ENCODE measurements at places on chromosomes 3 and 15. TPM values are rescaled to one million over a fixed set of nuclear protein-coding genes. Genes with fewer than 3 reads are reported as not detected.

DNA sequence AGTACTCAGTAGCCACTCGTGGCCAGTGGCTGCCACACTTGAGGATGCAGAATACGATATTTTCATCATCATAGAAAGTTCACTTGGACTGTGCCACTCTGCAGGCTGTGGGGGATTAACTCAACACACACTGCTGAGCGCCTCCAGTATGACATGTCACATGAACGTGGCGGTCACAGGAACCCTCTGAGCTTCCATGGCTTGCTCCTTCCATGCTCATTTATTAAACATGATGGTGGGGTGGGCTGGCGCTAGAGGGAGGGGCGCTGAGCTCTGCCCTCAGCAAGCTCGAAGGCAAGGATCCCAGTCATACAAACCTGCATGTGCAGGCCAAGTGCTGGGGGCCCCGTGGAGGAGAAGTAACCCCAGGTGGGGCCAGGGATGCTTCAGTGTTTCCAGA is 85.5 kb downstream of the WNT7A start:
- peaks cover 40% of the 10 kb centered on the region for H3K4me1 ChIP-seq
- H3K27me3 ChIP-seq, result no peaks in the 10 kb centered on the region
- H3K27ac ChIP-seq, result no peak overlapping the region
- H3K36me3 ChIP-seq, result no peaks in the 10 kb centered on the region
- DNase-seq, result no peak

DNA sequence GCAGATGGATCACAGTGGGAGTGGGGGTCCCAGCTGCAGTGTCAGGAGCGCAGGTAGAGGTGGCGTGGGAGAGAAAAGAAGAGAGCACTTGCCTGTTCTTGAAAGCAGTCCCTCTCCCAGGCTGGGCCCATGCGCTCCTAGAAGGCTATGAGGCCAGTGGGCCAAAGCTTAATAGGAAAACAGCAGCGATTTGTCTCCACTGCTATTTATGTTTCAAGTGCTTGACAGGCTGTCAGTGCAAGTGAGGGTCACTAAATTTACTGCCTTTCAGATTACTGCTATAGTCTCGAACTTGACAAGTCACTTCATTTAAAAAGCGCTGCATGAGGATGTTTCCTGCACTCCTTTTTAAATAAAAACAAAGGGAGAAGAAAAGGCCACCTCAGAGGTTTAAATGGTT is 239.5 kb downstream of the GAP43 start:
- H3K36me3 ChIP-seq, result no peaks in the 10 kb centered on the region
- H3K27ac ChIP-seq, result no peak overlapping the region

DNA sequence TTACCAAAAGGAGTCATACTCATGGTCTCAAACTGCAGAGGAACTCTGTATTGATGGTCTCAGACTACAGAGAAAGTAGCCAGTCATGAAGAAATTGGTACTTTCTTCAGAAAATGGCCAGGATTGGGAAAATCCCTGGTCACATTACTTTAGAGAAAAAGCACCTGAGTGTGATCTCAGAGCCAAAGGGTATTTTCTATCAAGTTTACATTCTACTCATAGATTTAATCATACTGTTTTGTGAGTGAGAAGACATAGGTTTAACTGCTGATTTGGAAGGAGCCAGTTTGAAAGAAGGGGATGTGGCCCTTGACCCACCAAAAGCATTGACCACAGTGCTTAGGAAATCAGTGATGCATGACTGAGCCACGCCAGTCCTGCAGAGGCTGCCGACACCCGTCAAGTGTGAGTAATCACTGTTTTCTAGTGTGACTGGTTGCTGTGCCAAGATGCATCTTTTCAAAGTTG is 203.6 kb downstream of the AKAP13 start:
- H3K4me1 ChIP-seq, result peaks cover 46% of the 10 kb centered on the region
- peaks cover 26% of the 10 kb centered on the region for H3K36me3 ChIP-seq
- peak; percentile 5 for DNase-seq
- H3K27ac ChIP-seq, result no peak overlapping the region
- H3K4me3 ChIP-seq, result no peak overlapping the region

PLIN1 gene
- total RNA-seq, result 0.73 TPM

DNA sequence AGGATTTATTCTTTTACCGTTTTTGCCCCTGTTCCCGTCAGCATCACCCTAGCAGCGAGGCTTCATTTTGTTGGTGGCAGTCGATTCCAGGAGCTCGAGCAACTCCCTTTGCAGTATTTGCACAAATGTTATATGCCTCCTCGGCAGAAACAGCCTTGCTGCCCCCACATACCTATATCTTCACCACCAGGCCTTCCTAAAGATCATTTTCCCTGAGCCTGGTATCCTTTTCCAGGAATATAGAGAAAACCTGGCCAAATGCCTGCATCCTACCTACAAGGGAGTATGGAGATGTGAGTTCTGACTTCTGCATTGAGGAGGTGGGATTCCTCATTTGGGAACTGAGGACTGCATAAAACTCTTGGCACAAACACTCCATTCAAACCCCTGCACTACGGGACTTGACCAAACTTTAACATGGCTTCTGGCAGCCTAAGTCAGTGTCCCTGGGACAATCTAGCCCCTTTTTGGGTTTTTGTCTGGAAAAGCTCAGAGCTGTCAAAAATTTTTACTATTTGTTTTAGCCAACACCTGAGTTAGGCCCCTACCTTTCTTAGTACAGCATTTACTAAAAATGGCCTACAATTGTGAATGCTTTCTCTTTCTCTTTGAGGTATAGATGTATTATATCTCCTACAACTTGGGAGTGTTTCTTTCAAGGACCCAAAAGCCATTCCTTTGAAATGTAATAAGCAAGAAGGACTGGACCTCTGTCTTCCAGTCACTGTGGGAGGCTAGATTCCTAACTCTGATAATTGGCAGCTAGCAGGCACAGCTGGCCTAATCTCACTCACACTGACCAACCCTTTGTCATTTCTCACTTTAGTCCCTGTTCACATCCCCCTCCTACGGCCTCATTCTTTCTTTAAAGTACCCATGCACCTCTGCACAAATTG is 12.1 kb upstream of the UBE2Q2 start:
- no peak for DNase-seq
- no peaks in the 10 kb centered on the region for H3K36me3 ChIP-seq
- H3K4me3 ChIP-seq, result no peak overlapping the region
- no peak overlapping the region for H3K27ac ChIP-seq
- peaks cover 14% of the 10 kb centered on the region for H3K4me1 ChIP-seq

- DNase-seq, result peak; percentile 53
- H3K4me1 ChIP-seq, result peaks cover 4% of the 10 kb centered on the region
Measured at GRCh38 chr15:89665449-89666181, 10.3 kb upstream of the KIF7 start.

ISLR gene
- total RNA-seq, result 2.6 TPM

- peaks cover 2% of the 10 kb centered on the region for H3K4me1 ChIP-seq
- H3K27ac ChIP-seq, result no peak overlapping the region
- no peak overlapping the region for H3K4me3 ChIP-seq
- H3K27me3 ChIP-seq, result no peaks in the 10 kb centered on the region
- no peaks in the 10 kb centered on the region for H3K36me3 ChIP-seq
Measured at GRCh38 chr3:141835557-141836229, 40.8 kb upstream of the ATP1B3 start.

DNA sequence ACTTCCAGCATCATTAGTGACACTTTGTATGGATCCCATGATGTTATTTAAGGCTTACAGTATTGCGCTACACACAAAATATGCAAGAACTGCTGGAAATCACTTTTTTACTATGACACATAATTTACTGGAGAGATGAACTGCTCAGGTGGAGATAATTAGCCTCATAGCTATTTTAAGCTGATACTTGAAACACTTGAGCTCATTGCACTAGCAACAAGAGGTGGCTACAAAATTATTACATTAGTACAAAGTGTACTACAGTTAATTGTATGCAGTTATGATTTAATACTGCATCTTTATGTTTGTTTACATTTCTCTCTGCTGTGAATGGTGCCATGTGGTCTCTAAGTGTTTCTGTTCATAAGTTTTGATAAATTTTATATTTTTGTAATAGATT is 6.5 kb upstream of the LZTFL1 start:
- H3K4me1 ChIP-seq, result no peaks in the 10 kb centered on the region
- H3K27ac ChIP-seq, result no peak overlapping the region
- DNase-seq, result no peak

DNA sequence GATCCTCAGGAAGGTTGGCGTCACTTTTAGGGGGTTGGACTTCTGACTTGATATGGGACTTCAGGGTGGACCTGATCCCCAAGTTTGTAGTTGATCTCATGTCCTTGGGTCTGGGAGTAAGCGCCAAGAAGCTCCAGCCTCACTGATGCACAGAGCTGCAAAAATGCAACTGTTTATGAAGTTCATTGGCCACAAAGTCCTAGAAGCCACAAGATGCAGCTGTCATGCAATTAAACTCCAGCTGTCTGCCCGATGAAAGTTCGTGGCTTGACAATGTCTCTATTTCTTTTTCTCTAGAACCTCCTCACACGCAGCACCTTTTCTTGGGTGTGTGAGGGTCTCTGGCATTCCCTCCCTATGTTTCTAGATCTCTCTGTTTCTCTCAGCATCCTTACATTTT is 9.2 kb upstream of the ACAN start:
- H3K4me3 ChIP-seq, result no peak overlapping the region
- no peak for DNase-seq
- H3K36me3 ChIP-seq, result peaks cover 4% of the 10 kb centered on the region
- H3K27ac ChIP-seq, result no peak overlapping the region

GOLGA8J gene
- 0.54 TPM for total RNA-seq

ALDH1A2 gene
- 1.7 TPM for total RNA-seq

GRCh38 chr15:59689626-59690236 is 611 bp upstream of the BNIP2 start:
- H3K36me3 ChIP-seq, result no peaks in the 10 kb centered on the region
- H3K27ac ChIP-seq, result peak overlapping the region; percentile 99
- H3K27me3 ChIP-seq, result no peaks in the 10 kb centered on the region
- peaks cover 35% of the 10 kb centered on the region for H3K4me1 ChIP-seq
- peak; percentile 47 for DNase-seq
- peak overlapping the region; percentile 99 for H3K4me3 ChIP-seq

- H3K36me3 ChIP-seq, result no peaks in the 10 kb centered on the region
- H3K4me3 ChIP-seq, result no peak overlapping the region
Measured at GRCh38 chr3:40179016-40179415, 130.5 kb upstream of the EIF1B start.

GRCh38 chr15:55281517-55282228 is 7.9 kb downstream of the RAB27A start:
- DNase-seq, result no peak
- no peaks in the 10 kb centered on the region for H3K4me1 ChIP-seq
- H3K27me3 ChIP-seq, result no peaks in the 10 kb centered on the region
- H3K4me3 ChIP-seq, result no peak overlapping the region
- no peaks in the 10 kb centered on the region for H3K36me3 ChIP-seq

- no peaks in the 10 kb centered on the region for H3K27me3 ChIP-seq
- H3K4me3 ChIP-seq, result no peak overlapping the region
- no peak overlapping the region for H3K27ac ChIP-seq
- H3K36me3 ChIP-seq, result no peaks in the 10 kb centered on the region
- H3K4me1 ChIP-seq, result no peaks in the 10 kb centered on the region
Measured at GRCh38 chr3:156172536-156172935, 52.2 kb downstream of the KCNAB1 start.

RBP2 gene
- total RNA-seq, result not detected

DNA sequence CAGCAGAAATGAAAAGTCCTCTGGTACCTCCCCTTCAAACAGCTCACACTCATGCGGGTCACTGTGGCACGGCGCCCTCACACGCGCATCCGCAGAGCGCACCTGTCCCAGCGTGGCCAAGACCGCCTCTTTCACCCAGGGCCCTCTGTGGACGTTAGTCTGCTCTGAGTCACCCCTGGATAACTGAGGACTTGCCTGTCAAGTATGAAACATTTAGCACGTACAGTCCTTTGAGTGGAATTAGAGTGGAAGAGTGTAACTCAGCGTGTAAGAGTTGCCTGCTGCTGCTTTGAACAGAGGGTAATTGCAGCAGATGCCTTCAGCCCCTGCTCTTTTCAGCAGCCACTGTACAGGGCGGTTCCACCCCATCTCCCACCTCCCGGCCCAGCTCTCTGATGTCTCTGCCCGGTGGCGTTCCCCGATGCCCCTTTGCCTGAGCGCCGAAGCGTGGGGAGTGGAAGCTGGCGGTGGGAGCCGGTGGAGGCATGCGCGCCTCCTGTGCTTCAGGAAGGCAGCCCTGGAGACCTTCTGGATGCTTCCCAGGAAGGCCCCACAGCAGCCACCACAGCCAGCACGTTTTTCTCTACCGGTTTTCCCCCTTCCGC is 23.0 kb downstream of the CPN2 start:
- no peak overlapping the region for H3K4me3 ChIP-seq
- H3K4me1 ChIP-seq, result peaks cover 6% of the 10 kb centered on the region
- H3K36me3 ChIP-seq, result no peaks in the 10 kb centered on the region

LRRK1 gene
- 2.5 TPM for total RNA-seq

GRCh38 chr3:175511219-175511785 is 652.2 kb downstream of the NAALADL2 start:
- no peak overlapping the region for H3K27ac ChIP-seq
- no peak for DNase-seq
- no peak overlapping the region for H3K4me3 ChIP-seq
- peaks cover 27% of the 10 kb centered on the region for H3K4me1 ChIP-seq
- no peaks in the 10 kb centered on the region for H3K27me3 ChIP-seq
- peaks cover 2% of the 10 kb centered on the region for H3K36me3 ChIP-seq

- H3K4me3 ChIP-seq, result peak overlapping the region; percentile 61
- no peaks in the 10 kb centered on the region for H3K36me3 ChIP-seq
- peak; percentile 61 for DNase-seq
- H3K4me1 ChIP-seq, result no peaks in the 10 kb centered on the region
- no peak overlapping the region for H3K27ac ChIP-seq
- H3K27me3 ChIP-seq, result no peaks in the 10 kb centered on the region
Measured at GRCh38 chr3:49703443-49703927, 14.1 kb downstream of the RNF123 start.

GRCh38 chr3:108062051-108062450 is 28.8 kb downstream of the CD47 start:
- DNase-seq, result no peak
- no peak overlapping the region for H3K4me3 ChIP-seq
- H3K27me3 ChIP-seq, result no peaks in the 10 kb centered on the region
- peaks cover 27% of the 10 kb centered on the region for H3K36me3 ChIP-seq
- no peaks in the 10 kb centered on the region for H3K4me1 ChIP-seq

CCR3 gene
- not detected for total RNA-seq

SPINK8 gene
- total RNA-seq, result not detected
